ENCODE measurements at places on chromosomes 12 and 14. TPM values are rescaled to one million over a fixed set of nuclear protein-coding genes. Genes with fewer than 3 reads are reported as not detected.

DNA sequence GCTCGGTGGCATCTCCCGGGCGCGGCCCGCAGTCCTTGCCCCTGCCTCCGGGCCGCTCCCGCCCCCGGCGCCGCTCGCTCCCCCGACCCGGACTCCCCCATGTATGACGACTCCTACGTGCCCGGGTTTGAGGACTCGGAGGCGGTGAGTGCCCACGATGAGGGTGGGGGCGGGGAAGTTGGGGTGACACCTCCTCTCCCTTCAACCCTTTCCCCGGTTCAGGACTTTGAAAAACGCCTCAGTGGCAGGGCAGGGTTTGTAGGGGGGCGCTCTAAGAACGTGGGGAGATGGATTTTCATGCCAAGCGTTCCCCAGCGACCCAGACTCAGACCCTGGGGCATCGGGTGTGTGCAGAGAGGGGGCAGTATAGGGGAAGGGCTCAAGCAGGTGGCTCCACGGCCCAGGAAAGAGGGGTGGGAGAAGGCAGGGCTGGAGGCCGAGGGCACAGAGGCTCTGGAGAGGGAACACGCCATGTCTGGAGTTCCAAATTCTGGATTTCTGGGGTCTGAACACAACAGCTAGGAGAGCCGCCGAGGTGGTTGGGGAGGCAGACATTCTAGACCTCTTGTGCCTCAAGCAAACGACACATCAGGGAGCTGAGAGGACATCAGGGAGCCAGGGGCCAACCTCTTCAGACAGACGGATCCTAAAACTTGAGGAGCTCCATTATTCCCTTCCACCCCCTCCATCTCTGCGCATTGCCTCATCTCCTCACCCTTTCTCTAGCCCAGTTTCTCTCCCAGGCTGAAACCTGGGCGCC is 715 bp downstream of the CACNB3 start:
- H3K27ac ChIP-seq: no peak overlapping the region
- peak overlapping the region; percentile 54 for H3K4me3 ChIP-seq
- peaks cover 15% of the 10 kb centered on the region for H3K4me1 ChIP-seq
- no peaks in the 10 kb centered on the region for H3K27me3 ChIP-seq
- no peak for DNase-seq
- peaks cover 2% of the 10 kb centered on the region for H3K36me3 ChIP-seq

DNA sequence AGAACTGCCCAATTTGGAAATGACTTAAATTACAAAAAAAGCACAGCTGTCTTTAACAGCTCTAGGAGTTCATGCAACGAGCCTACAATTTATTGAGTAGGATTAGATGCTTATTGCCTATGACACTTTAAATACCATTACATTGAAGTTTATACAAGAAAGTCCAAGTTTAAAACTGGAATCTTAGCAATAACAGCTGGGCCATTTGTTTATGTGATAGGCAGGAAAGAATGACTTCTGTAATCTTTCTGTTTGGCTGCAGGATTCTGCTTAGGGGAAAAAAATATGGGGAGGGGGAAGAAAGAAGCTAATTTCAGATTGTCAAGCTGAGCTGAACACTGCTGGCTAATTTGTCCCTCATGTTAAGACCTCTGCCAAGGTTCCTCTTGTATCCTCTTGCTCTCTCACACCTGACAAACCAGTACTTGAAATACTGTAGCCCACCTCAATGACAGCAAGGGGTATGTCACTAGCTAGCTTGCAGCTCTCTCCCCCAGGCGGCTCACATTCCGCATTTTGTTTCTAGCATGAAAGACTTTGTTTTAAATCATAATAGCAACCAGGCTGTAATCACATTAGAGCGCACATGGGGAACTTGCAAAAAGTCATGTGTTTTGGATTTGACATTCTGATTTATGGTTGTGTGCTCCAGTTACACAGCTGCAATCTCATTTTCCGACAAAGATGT is 384.8 kb downstream of the BMP4 start:
- DNase-seq: no peak
- H3K4me3 ChIP-seq: no peak overlapping the region
- no peaks in the 10 kb centered on the region for H3K4me1 ChIP-seq
- H3K27ac ChIP-seq: no peak overlapping the region
- no peaks in the 10 kb centered on the region for H3K27me3 ChIP-seq

- peaks cover 6% of the 10 kb centered on the region for H3K4me1 ChIP-seq
- DNase-seq: no peak
- H3K4me3 ChIP-seq: no peak overlapping the region
Observed at GRCh38 chr14:53412819-53413675, 259.9 kb upstream of the DDHD1 start.

DNA sequence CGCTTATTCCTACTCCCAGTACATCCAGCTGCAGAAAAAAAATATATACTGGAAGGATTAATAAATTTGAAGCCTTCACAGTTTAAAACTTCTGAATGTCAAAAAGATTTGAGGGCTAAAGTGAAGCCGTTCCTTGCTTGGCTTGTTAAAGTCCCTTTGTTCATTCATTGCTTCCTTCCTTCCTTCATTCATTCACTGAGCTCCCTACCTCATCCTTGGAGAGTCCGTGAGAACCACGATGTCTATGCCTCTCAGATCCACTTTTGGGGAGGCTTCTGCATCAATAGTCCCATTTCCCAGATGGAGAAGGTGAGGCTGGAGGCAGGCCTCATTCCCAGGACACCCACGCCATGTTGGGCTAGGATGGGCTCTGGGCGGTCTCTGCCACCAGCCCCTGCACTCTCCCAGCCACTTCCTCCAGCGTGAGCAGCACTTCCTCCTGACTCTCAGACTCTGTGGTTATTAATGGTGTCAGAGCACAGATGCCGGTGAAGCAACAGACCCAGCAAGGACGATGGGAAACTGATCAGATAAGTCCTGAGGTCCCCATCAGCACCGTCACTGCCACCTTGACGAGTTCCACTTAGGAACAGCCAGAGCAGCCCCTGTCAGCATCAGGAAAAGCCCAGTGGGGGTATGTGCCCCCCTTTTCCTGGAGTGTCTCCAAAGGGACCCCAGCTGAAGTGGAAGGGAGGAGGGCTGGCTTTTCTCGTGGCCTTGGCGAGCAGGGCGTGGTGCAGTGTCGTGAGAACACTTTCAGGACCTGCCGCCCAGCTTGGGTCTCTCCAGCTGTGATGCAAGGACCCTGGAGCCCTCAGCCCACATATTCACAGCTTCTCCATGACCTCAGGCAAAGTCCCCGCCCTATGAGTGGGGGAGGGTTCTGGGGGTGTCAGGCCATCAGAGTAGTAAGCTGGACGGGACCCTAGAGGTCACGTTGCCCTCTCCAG is 21.2 kb downstream of the ASB2 start:
- no peak for DNase-seq
- no peaks in the 10 kb centered on the region for H3K27me3 ChIP-seq
- no peak overlapping the region for H3K27ac ChIP-seq
- H3K36me3 ChIP-seq: no peaks in the 10 kb centered on the region

DNA sequence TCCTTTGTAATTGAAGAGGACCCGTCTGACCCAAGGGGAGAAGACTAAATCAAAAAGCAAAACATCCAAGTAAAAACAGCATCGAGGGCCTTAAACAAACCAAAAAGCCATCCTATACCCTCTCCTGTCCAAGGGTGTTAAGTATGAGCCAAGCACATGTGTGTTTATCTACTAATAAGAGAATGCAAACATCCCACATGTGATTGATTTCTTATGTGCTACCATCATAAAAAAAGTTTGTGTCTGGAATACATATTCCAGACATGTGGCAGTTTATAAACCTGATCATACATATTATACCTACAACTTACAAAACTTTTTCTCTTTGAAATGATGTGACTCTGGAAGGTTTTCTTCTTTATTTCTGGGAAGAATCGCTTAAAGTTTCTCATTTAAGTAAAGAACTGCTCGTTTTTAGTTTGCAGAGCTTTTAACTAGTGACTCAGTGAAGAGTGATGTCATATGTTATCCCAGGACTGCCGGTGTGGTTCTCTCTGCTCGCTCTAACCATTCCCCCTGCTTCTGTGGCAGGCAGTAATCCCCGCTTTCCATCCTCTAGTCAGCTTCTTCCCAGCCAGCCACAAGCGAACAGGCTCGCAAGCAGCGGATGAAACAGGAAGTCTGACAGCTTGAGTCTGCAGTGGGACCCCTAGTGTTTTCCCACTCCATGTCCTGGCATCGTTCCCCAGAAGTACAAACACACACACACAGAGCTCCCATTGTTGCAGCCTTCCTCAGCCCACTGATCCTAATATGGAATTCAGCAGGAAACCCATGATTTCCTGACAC is 431 bp upstream of the RHOJ start:
- peak overlapping the region; percentile 8 for H3K27ac ChIP-seq
- no peak overlapping the region for H3K4me3 ChIP-seq
- peaks cover 23% of the 10 kb centered on the region for H3K4me1 ChIP-seq
- no peaks in the 10 kb centered on the region for H3K36me3 ChIP-seq
- no peak for DNase-seq
- H3K27me3 ChIP-seq: no peaks in the 10 kb centered on the region

The SEC23A gene
- polyA plus RNA-seq: 61.4 TPM

The SCN8A gene
- polyA plus RNA-seq: 1.1 TPM

The GPRC5D gene
- 0.32 TPM for polyA plus RNA-seq
